Ammon's horn (tissue), 1 donor: ENCODE measurements at places on chromosomes 11 and 22.

DNA sequence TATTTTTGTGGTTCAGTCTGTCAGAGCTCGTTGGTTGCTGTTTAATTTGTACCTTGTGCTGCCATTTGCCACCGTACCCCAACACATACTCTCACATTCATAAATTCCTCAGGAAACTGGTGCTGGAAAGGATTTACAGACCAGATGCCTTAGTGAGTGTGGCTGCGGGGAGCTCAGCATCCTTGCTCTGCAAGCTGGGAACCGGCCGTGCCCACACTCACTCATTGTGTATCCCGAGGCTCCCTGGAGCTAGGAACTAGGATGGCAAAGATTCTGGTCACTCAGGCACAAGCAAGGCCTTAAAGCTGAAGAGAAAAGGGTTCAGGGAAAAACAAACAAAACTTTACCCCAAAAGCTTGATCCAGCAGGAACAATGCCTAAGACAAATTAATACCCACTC, 64.6 kb upstream of the TTC12 start:
- DNase-seq, result peak; percentile 40

DNA sequence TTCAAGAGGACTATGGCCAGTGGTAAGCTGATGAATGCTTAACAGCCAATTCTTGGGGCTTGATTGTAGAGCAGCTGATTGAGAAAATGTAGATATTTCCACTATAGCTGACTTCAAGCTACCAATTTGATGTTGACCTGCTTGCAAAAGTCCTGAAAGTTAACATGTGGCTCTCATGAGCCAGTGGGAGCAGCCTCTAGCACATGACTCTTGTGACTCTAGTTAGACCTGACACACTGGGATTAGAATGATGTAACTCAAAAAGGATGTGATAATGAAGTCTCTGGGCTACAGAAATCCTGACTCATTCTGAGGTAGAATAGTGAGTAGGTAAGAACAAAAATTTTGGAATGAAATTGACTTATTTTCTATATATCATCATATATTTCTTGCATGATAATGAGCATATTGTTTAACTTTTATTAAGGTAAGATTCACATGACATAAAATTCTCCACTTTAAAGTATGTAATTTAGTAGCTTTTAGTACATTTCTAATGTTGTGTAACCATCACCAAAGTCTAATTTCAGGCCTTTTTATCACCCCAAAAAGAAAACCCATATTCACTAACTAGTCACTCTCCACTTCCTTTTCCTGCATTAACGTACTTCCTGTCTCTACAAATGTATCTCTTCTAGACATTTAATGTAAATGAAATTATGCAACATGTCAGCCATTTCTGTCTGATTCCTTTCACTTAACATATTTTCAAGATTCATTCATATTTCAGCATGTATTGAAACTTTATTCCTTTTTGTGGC, 16.1 kb upstream of the OR52H1 start:
- DNase-seq, result no peak

DNA sequence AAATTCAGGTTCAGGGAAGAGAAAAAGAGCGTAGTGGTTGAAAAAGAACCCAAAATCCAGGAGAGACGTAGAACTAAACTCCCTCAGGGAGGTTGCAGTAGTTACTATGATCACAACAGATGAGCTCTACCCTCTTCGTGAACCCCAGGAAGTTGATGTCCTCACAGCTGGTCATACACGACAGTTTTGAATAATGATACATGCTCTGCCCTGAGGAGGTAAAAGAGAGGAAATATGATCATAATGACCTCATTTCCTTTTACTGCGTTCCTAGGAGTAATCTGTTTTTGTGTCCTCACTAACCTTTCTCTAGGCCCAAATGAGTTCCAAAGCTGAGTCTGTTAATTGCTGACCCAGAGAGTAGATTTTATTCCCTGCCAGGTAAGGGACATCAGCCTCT, 1.3 kb downstream of the PATE2 start:
- DNase-seq, result no peak

DNA sequence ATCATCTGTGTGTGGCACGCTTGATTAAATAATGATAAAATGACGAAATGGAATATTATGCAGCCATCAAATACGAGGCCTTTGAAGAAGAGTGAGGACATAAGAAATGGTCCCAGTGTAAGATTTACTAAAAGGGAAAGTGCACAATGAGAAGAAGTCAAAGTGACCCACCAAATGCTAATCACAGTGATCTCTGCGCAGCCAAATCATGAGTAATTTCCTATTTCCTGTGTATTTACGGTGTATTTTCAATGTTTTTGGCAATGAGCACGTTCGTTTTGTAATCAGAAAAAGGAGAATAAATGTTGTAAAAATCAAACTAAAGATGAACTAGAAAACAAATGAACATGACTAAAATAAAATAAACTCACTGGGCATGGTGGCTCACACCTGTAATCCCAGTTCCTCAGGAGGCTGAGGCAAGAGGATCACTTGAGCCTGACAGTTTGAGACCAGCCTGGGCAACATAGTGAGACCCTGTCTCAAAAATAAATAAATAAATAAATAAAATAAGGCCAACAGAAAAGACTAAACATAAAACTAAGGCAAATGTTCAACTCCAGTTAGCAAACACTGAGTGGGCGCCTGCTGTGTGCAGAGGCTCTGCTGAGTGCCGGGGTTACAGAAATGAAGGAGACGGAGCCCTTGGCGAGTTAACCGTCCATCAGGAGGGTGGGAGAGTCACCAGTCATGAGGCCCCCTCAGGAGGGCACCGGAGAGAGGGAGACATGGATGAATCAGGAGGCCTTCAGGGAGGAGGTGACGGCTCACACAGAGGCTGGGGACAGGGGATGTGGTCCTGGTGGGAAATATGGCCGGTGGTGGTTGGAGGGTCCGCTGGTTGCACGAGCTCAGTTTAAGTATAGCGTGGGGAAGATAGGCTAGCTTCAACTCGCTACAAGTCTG, 26.0 kb upstream of the CBX7 start:
- DNase-seq, result no peak

GRCh38 chr11:115087791-115088190, 409.5 kb downstream of the NXPE2 start:
- no peak for DNase-seq
